ENCODE measurements at places on chromosomes 12 and 14.

GRCh38 chr12:53214687-53215455 is 7.8 kb upstream of the ITGB7 start:
- DNase-seq: no peak

DNA sequence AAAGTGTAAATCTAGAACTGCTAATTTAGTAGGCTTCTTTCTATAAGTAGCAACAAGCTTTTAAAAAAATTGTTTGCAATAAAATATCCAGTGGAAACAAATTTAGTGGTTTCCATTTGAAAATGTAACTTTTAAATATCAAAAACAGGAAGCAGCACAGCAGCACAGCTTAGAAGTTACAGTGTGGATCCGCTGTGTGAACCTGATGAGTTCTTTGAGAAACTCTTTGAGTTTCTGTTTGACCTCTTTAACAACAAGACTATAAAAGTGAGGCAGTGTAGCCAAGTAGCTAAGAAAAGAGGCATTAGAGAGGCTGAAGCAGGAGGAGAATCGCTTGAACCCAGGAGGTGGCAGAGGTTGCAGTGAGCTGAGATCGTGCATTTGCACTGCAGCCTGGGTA is 178.3 kb downstream of the NAV3 start:
- no peak for DNase-seq

DNA sequence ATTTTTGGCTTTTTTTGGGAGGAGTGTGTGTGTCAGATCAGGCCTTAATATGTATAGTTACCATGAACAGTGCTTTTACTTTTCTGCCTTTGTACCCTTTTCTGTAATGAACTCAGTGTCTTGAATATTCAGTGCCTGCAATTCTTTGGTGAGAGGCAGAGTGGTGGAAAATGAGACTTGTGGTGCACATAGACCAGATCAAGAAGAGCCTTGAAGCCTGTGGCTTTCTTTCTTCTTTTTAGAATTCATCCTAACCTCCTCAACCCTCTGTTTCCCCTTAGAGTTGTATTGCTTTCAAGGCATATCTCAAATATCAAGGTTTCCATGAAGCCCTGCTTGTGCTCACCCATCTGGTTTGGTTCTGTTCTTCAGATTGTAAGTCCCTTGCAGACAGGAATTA is 2.6 kb downstream of the YLPM1 start:
- no peak for DNase-seq

GRCh38 chr14:32453857-32454810 is 125.0 kb downstream of the AKAP6 start:
- DNase-seq: no peak

DNA sequence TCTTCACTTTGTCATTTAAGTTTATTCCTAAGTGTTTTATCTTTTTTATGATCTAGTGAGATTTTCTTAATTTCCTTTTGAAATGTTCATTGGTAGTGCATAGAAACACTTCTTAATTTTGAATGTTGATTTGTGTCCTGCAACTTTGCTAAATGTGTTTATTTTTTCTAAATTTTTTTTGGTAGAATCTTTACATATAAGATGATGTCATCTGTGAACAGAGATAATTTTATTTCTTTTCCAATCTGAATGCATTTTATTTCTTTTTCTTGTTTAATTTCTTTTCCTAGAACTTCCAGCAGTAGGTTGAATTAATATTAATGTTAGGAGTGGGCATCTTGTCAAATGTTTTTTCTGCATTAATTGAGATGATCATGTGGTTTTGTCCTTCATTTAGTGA is 42.1 kb downstream of the SLCO1B3 start:
- no peak for DNase-seq

GRCh38 chr14:102545461-102546265 is 36.1 kb upstream of the ANKRD9 start:
- DNase-seq: no peak

DNA sequence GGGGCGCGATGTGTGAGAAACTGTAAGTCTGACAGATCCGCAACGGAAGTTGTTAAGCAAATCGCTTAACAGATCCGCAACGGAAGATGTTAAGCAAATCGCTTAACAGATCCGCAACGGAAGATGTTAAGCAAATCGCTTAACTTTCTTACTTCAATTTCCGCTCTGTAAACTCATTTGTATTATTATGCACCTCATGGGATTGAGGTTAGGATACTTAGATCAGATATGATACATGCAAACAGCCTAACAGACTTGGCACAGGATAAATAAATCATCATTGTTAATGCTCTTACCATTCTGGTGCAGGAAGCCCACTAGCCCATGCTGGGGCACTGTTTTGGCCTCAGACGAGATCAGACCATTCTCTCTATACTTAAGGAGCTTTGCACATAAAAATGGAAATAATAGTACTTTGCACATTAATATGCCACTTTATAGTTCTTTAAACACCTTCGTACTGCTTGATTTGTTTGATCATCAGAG is 399 bp downstream of the NCAPD2 start:
- peak; percentile 19 for DNase-seq

GRCh38 chr14:72941286-72941985 is 15.2 kb downstream of the DCAF4 start:
- no peak for DNase-seq

DNA sequence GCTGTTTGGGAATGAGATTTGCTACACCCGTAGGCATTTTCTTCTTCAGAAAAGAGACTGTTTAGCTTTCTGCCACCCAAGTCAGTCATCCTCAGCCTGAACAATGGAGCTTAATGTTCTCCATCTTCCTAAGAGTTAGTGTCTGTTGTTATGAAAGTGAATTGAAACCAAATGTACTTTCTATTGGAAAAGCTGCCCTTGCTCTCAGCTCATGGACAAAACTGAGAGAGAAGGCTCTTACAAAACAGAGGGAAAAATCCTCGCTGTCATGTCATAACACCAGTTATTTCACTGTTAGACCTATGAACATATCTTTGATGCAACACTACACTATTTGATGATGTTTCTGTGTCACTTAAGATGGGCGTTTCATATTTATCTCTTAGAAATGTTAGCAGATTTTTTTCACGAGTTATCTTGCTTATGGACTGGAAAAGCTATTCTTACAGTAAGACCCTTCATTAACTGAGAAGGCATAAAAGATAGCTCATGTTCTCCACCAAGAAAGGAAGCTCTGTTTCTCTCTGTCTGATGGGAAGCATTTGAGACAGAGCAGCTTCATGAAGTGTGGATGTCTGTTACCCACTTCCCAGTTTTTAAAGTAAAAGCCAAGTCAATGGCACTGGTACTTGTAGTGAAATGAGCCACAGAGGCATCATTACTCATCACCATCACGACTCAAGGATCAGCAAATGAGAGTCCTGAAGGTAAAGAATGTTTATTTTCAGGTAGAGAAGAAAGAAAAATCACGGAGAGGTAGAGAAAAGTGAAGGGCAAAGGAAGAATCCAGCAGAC is 483.9 kb downstream of the ZFP36L1 start:
- no peak for DNase-seq

DNA sequence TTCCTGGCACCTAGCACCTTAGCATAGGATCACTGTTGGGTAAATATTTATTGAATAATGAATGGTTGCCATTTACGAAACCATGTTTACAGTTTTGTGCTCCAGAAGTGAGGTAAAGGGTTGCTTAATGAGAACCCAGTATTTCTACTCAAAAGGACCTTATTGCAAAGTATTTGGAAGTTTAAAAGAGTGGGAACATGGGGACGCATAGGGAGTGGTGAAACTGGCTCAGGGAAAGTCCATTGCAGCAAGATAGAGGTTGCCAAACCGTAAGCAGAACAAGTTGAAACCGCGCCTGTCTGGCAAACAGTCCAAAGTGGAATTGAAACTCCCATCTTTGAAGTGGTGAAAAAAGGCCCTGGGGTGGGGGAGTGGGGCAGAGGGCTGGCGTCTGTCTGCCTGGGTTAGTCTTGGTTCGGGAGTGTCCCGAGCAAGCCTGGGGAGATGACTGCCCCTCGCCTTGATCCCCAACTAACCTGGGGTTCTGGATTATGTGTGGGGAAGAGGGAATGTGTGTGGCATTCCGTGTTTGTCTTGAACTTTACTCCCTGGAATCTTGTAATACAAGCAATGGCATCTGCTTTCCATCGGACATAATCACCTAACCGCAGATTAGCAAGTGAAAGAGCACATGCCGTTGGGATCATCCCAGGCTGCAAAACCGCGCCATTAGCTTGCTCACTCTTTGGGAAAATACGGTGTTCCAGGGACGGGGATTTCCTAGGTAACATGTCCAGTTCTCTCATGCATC is 7.2 kb downstream of the ALDH2 start:
- peak; percentile 88 for DNase-seq

GRCh38 chr12:51846271-51846691 is 2.2 kb downstream of the FIGNL2 start:
- no peak for DNase-seq

DNA sequence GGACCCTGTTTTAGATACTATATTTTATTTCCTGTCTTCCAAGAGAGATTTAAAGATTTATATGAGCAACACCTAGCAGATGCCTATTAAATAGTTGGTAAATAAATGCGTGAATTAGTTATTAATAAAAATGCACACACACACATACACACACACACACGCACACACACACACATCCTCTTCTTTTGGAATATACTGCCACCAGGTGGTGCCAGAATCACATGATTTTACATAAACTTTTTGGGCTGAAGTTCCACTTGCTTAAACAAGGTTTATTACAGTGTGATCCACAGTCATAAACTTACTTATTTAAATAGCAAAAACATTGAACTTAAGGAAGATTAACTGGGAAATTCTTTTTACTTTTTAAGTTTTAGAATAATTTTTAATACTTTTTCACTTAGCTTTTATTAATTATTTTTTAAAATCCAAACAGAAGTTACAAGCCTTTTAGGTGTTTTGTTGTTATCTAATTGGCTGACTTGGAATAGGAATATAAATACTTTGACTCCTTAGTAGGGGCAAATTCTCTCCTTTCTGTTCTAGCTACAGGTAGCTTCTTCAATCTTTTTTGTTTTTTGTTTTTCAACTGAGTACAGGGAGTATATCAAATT is 17.5 kb downstream of the RAD51B start:
- DNase-seq: peak; percentile 46

DNA sequence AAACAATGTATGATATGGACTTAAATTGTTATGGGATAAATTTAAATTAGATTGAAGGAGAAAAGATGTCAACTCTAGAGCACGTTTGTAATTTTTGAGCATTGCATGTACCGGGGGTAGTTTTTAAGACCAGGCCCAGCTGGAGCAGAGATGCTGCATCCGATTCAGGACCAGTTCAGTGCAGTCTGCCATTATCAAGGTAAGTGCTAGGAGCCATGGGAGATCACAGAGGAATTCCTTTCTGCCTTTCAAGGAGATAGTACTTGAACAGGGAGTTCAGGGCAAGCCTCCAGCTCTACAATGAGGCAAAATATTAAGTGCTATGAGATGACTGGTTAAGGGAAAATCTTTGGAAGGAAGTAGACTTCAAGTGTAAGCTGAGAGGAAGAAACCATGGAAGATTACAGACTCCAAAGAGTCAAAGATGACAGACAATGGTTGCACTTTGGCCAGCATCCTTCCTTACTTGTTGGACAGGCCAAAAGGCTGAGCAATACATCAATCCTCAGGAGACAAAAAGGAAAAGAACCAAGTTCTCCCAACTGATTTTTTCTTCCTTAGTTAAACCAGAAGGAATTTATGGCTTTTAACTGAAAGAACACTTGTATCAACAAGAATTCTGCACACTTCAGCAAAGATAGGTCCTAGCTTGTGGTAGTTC is 113.2 kb upstream of the HIF1A start:
- DNase-seq: no peak

DNA sequence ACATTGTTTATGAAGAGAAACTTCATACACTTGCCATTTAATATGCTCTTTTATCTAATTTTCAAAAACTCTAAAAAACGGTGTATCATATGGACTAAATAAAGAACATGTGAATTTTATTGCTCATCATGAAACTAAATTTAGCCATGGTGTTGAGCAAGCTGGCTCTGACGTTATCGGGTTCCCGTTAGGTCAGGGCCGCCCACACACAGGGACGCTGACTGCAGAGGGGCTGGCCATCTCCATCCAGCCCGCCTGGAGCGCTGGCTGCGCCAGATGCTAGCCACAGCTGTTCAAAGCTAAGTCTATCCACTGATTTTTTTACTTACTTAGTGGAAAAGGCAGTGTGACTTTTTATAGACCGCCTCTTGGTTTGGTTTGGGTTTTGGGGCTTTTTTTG is 36.5 kb upstream of the DYNC1H1 start:
- DNase-seq: no peak

DNA sequence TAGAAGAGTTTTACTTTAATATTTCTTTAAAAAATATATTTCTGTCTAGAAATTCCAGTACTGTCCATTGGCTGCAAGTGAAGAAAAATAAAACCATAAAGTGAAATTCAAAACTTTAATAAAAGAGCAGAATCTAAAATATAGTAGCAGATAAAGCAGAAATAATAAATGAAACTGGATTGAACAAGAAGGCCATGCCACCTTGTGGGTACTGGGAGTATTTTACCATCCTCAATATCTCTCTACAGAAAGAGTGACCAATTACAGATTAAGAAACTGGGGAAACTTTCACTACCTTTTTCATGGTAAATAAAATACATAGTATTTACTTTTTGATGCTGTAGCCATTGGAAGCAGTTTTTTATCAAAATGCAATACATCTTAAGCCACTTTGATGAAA is 220.5 kb downstream of the BCAT1 start:
- no peak for DNase-seq

DNA sequence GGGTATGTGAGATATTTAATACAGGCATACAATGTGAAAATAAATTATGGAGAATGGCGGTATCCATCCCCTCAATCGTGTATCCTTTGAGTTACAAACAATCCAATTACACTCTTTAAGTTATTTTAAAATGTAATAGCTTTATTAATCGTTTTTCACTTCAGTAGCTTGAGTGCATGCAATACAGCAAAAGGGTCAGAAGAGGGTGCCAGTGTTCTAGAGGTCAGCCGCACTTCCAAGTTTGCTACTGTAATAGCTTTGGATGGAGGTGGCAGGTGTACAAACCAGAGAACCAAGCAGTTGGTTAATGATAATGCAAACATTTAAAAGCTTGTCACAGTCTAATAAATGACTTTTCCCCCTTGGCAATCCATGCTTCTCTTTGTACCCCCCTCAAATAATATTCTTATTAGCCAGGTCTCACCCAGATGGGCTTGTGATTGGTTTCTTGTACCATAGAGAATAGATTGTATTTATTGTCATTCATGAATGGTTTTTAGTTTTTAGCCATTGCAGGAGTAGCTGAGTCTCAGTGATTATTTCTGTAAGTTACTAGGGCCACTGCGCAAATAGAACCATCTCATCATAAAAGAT is 127.0 kb downstream of the ERC1 start:
- peak; percentile 78 for DNase-seq

- no peak for DNase-seq
Observed at GRCh38 chr12:125890971-125891370, 825.7 kb downstream of the AACS start.

Measured in HAP-1 (cell line).